ENCODE measurements at places on chromosomes 12 and 14.

- peak; percentile 36 for DNase-seq
Measured at GRCh38 chr14:68899033-68899603, 80.0 kb downstream of the ACTN1 start.

- no peak for DNase-seq
Measured at GRCh38 chr12:30902596-30902995, 24.0 kb upstream of the TSPAN11 start.

GRCh38 chr12:104166465-104166864 is 28.5 kb upstream of the NFYB start:
- no peak for DNase-seq

DNA sequence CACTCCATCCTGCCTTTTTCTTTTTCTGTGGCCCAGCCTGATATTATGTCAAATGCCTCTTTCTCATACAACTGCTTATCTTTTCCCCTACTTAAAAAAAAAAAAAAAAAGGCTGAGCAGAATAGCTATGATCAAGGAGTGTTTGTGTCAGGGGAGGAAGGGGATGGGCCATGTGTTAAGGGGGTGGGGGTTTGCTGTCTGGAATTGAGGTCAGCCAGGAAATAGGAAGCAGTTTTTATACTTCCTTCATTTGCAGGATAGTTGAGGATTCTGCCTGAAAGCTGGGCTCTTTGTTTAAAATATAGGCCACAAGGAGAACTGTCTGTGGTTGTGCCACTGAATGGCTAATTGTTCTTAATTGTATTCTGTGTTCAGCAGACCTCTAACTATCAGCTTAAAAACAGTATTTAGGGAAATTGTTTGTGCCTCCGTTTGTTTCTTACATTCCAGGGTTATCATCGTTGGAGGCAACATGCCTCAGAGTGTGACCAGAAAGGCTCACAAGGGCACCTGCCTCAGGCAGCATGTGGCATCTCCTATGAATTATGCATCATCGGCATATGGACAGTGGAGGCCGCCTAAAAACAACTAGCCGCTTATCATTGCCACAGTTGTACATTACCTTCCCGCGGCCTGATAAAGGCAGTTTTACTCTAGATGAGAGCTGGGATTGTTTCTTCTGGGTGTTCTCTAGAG is 96.0 kb downstream of the SRGAP1 start:
- no peak for DNase-seq

DNA sequence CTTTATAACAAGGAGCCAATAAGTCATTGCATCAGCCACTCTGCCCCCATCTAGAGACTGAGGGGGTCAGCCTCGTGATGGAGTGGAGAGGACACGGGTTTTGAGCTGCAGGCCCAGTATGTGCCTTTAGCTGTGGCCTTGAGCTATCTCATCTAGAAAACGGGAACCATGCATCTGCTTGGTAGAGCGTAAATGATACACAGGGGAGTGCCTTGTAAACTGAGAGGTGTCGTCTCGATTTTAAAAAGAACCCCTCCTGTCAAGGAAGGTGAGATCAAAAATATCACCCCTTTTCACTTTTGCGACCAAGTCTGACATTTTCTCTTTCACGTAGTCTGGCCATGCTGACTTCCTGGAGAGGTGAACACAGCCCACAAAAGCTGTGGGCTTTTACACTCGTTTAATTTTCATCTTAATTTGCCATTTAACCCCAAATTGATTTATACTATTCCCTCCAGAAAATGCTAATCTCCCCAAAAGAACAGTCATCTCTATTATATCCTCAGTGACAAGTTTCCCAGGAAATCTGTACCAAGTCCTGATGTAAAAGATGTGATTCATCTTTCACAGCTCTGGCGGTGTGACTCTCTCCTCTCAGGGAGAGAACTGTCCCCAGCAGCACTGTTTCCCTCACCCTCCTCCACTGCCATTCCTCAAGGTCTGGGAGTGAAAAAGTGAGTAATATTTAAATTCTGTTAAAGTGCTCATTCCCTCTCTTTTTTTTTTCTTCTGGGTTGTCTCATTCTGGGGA is 30.6 kb downstream of the VCPKMT start:
- DNase-seq, result peak; percentile 59

DNA sequence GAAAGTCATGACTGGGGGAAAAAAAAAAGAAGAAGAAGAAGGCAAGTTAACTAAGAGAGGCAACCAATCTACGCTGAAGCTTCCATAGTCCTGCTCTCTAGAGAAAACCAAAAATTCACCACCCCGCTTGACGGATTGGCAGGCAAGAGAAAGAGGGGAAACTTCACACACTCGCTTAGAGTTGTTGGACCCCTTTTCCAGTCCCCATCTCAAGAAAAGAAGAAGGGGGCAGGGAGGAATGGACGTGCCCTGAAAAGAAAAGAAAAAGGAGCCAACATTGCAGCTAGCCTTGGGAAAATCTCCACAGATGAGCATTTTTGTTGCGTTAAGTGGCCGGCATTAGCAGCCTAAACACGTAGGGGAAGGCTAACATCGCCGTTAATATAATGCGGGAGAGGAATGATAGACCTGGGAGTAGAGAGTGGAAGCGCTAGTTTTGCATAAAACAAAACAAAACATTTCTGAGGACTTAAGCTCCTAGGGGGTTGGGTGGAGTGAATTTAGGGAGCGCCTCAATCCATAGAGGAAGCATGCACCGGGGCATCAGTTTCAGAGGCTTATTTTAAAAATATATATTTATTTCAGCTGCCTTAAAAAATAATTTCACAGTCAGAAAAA is 11.3 kb upstream of the FOXG1 start:
- no peak for DNase-seq

DNA sequence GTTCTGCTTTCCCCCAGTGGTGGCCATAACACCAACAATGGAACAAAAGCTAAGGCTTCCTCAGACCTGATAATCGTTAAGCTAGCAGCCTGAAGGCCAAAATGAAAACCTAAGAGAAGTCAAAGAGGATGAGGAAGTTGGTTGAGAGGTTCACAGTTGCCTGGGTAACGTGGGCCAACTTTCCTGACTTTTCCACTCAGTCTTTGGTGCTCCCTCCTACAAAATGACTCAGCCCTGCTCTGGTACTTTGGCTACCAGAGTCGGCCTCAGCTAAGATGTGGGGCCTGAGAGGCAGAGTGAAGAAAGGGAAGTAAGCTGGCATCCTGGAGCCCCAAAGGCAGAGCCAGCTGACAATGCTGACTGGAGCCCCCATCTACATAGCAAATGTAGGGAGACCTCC is 14.9 kb upstream of the FKBP11 start:
- DNase-seq, result no peak

- no peak for DNase-seq
Measured at GRCh38 chr12:132262256-132263060, 66.9 kb downstream of the GALNT9 start.

- DNase-seq, result no peak
Measured at GRCh38 chr12:104751120-104751519, 207.0 kb downstream of the SLC41A2 start.

GRCh38 chr12:13941258-13942249 is 39.8 kb downstream of the GRIN2B start:
- DNase-seq, result no peak

- DNase-seq, result peak; percentile 65
Measured at GRCh38 chr12:66279123-66279712, 23.1 kb upstream of the HELB start.

- DNase-seq, result no peak
Measured at GRCh38 chr14:69768873-69769272, 1.9 kb downstream of the SRSF5 start.

DNA sequence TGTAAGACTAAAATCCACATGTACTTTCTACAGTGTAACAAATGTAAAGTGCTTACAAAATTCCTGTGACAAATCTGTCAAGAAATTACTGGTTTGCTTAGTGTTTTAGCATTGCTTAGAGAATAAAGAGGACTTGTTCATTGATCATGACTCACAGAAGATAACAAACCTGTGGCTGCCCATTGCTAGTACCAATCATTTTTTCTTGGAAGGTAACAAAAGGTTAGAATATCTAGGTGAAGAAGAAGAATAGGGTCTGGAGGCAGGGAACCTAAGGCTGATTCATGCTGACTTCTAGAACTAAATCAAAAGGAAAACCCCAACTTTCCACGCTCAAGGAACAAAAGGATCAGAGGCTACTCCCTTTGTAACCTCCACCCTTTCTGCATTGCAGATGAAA is 232.7 kb upstream of the ABCD2 start:
- DNase-seq, result no peak

DNA sequence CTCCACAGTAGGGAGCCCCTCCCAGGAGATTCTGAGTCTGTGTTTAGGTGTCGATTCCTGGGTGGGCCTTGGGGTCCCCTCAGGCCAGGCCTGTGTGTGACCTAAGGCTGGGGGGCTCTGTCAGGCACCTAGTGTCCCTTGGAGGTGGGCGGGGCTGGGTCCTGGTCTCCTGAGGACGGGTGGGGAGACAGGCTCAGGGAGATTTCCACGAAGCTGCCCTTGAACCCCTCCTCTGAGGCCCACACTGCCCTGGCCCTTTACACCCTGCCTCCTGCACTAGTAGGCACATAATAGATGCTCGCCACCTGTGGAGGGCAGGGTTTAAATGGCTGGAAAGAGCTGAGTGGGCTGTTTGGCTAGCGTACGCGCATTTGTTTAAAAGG is 32.9 kb downstream of the MEG3 start:
- no peak for DNase-seq

- DNase-seq, result no peak
Measured at GRCh38 chr12:63042646-63043045, 107.7 kb upstream of the PPM1H start.

DNA sequence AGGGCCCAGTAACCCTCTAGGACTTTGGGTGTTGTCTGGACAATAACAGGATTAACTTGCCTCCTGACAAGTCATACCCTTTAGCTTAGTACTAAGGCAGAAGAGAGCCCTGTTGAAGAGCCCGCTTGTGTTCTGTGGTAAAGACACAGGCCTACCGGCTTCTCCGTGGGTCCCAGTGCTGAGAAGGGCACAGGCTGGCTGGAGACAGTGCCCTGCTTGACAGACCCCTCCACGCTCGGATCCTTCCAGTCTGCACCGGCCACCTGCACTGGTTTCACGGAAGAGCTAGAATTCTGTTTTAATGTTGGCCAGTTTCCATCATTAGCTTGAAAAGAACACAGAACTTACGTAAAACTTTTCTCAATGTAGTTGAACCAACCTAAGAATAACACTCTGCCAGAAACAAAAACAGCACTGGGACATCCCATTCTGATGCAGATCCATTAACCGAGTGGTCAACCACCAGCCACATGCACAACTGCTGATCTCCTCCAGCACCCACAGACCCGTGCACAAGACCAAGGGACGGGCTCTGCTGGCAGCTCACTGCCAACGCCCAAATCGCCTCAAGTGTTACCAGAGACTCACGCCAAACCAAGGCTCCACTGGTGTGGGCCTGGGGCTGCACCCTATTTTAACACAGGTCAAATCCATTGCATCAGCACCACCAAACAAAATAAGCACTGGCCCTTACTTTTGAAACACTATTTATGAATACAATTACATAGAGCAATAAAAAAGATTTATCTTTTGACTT is 27.1 kb downstream of the ZFYVE21 start:
- DNase-seq, result no peak

GRCh38 chr12:3661028-3661427 is 91.9 kb downstream of the CRACR2A start:
- no peak for DNase-seq

- no peak for DNase-seq
Measured at GRCh38 chr14:72573725-72574417, 320.0 kb downstream of the DPF3 start.

- no peak for DNase-seq
Measured at GRCh38 chr12:58487678-58488161, 432.6 kb downstream of the LRIG3 start.

GRCh38 chr14:34437729-34438080 is 24.3 kb downstream of the SPTSSA start:
- no peak for DNase-seq

- no peak for DNase-seq
Measured at GRCh38 chr12:65879878-65880277, 55.6 kb downstream of the HMGA2 start.

DNA sequence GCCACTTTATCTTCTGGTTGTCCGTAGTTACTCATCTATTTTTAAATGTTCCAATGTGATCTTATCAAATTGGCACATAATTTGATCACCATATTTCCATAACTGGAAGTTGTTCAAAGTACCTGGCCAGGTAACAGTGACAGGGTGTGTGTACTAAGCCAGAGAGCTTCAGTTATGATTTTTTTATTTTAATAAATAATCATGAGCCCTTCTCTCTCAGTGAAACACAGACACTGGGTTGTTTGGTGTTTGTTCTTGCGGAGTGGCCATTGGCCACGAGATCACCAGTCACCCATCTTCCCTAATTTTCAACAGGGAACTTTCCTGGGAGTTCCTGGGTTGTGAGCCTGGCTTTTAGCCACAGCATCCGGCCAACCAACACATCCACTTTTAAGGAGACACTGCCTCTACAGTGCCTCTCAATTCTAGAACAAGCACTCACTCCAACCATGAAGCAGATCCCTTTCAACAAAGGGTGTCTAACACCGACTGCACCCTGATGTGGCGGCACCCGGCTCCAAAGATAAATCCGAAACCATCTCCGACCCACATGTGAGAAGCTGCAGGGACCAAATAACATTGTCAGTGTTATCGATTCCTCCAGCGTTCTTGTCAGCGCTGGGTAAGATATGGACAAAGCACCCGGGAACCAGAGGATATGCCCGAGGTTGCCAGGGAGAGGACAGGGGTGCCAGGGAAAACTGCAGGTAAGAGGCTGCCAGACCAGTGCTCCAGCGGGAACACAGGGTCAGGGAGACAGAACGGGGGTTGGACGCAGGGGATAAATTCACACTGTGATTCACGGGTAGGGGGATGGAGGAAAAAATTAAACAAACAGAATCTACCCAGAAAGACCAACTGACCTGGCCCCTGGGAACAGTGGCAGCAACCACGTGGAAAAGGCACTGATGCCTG is 49.9 kb downstream of the FOXN3 start:
- DNase-seq, result no peak

GRCh38 chr12:70307868-70308267 is 58.2 kb upstream of the KCNMB4 start:
- no peak for DNase-seq

DNA sequence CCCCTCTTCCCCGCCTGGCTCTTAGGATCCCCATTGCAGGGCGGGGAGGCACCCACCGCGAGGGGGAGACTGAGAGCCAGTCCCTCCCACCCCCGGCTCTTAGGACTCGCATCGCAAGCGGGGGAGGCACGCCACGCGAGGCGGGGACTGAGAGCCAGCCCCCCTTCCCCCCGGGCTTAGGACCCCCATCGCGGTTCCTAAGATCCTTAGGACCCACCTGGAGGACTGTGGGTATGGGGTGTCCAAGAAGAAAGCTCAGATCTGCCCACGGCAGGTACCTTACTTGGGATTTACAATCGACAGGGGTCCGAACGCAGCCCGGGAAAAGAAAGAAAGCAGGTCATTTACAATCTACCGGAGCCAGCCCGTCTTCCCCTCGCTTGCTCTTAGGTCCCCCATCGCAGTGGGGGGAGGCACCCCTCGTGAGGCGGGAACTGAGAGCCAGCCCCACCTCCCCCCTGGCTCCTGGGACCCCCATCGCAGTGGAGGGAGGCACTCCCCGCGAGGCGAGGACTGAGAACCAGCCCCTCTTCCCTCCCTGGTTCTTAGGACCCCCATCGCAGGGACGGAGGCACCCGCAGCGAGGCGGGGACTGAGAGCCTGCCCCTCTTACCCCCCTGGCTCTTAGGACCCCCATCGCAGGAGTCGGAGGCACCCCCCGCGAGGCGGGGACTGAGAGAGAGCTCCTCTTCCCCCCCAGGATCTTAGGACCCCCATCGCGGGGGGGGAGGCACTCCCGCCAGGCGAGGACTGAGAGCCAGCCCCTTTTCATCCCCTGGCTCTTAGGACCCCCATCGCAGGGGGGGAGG is 43.7 kb downstream of the DDX11 start:
- DNase-seq, result peak; percentile 43

GRCh38 chr14:24806061-24806678 is 172.2 kb upstream of the GZMB start:
- DNase-seq, result peak; percentile 12
